NCI-H1694 (cell line): ENCODE measurements at places on chromosomes 6 and 20.

DNA sequence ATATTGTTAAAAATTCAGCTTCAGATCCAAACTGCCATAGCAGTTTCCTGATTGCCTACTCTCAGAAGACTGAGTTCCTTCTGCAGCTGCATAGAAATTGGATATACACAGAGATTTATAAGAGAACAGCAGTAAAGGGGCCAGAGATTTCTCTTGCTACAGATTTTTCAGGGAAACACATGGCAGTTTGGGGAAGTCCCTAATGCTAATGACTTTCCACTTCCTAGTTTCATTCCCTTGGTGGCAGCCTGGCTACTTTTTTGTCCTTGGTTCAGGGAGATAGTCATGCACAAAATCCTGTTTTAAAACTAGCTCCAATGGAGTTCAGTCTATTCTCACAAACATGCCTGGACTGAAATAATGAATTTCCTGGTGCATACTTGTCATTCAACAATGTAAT, 125.3 kb upstream of the PLCB4 start:
- DNase-seq, result no peak

GRCh38 chr20:43667341-43668132, 623 bp downstream of the MYBL2 start:
- DNase-seq, result no peak

DNA sequence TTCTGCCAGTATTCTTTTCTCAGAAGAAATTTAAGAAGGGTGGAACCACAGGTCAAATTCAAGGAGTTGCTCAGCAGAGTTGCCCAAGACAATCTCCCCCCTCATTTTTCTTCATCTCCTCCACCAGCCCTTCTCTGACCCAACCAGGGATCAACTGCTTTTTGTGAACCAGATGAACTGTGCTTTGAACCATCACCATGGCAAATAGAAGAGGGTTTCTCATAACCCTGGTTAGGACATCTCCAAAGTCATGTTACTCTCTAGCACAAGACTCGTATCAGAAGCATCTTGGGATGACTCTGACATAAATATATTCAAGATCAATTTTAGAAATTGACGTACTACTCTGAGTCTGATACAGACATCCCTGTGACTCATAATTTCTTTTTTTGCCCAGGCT, 130.7 kb downstream of the ALDH8A1 start:
- no peak for DNase-seq

- peak; percentile 7 for DNase-seq
Measured at GRCh38 chr20:709991-710779, 34.6 kb upstream of the SCRT2 start.

- DNase-seq, result no peak
Measured at GRCh38 chr20:9228774-9229450, 160.0 kb downstream of the PLCB4 start.

DNA sequence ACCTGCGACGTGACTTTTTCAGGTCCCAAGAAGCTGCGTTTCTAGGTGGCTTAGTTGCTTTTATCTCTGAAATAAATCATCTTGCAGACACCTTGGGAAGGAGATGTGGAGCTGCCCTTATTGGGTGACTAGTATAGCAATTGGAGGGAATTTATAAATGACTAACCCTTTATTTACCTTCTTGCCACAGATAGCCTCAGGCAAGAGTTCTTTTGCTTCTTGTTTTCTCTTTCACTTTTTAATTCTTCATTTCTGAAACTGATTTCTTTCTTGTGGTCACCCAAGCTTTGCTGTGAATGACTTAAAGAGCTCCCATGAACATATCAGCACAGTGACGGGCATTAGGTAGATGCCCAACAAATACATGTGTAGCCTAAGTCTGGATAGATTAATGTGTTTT, 3.0 kb downstream of the ADGRF4 start:
- DNase-seq, result no peak

- DNase-seq, result no peak
Measured at GRCh38 chr6:7203939-7204338, 96.2 kb downstream of the RREB1 start.

DNA sequence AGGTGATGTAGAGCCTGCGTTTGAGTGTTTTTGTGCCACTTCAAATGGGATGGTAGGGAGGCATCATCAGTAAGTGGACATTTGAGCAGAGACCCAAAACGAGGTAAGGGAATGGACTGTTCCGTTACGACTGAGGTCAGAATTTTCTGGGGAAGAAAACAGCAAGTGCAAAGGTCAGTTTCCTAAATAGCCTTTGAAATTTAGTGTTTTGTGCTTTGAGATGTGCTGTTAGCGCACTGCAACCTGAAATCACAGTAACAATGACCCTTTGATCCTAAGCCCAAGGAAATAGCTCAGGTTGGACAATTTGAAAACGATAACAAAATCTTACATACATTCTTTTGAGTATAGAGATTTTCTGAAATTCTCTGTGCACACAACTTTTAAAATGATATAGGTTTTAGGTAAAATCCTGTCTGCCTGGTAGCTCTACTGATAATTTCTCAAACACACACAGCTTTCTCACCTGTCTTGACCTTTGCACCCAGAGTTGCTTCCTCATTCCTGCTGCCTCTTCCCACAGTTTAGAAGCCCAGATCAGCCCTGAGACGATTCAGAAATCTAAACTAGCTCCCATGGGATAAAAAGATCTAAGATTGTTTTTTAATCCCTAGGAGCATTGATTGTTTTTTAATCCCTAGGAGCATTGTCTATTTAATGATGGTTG, 22.1 kb downstream of the DCBLD1 start:
- DNase-seq, result no peak

- DNase-seq, result peak; percentile 8
Measured at GRCh38 chr20:59518881-59519706, 85.2 kb upstream of the PHACTR3 start.

- no peak for DNase-seq
Measured at GRCh38 chr20:21521596-21522480, 8.0 kb upstream of the NKX2-2 start.

DNA sequence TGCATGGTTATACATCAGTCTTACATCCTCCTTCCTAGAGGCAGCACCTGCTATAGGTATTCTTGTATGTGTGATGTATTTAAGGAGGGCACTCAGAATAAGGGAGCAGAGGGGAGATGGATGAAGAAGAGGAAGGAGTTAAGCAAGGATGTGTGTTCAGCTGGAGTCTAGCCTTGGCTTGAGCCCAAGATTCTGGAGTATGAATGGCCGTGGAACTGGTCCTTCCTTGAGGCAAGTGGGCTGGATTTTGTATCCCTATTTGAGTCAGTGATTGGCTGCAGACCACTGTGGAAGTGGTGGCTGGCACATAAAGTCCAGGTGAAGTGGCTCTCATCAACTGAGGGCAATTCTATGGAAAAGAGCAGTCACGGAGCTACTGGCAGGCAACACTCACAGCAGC, 112.0 kb upstream of the RNF24 start:
- DNase-seq, result no peak

- no peak for DNase-seq
Measured at GRCh38 chr6:10659699-10660348, 34.6 kb downstream of the C6orf52 start.

DNA sequence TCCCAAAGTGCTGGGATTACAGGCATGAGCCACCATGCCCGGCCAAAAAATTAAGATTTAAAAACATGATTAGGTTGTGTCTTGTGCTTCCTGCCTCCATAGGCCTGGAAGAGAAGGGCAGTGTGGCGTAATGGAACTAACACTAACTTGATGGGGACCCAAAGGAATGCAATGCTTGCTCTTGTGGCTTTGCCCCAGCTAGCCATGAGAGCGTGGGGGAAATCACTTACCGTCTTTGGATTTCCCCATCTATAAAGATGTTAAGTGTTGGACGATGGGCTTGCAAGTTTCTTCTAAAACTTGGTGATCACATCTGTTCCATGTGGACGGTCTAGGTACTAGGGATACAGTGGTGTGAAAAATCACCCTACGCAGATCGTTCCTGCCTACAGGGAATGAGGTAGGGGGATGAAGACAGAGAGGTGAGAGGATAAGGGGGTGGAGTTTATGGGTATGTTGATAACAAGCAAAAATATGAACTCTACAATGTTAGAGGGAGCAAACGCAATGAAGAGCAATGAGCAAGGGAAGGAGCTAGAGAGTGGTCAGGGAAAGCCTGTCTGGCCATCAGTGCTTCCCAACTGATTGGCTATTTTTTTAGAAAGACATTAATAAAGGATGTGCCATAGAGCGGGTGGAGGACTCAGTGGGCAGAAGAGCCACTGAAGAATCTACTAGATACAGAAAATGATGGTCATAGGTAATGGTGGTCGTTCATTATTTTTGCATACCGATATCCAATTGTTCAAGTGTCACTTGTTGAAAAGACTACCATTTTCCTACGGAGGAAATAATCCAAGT, 165.2 kb downstream of the BCAS1 start:
- DNase-seq, result no peak

DNA sequence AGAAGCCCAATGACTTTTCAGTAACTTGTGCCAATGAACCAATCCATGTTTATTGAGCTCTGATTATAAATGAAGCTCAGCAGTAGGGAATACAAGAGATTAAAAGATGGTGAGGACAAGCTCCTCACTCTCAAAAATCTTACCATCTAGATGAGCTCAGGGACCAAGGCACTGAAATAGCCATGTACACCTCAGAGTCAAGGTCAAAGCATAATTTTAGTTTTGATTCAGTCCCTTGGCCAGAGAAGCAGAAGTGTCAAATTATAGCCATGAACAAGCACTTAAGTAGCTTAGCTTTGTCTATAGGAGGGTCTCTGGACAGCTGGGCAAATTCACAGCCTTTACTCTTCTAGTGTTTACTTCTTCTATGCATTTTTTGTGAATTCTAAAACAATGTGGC, 131.0 kb upstream of the DTNBP1 start:
- no peak for DNase-seq

GRCh38 chr6:13439644-13440043, 47.8 kb downstream of the GFOD1 start:
- DNase-seq, result no peak

DNA sequence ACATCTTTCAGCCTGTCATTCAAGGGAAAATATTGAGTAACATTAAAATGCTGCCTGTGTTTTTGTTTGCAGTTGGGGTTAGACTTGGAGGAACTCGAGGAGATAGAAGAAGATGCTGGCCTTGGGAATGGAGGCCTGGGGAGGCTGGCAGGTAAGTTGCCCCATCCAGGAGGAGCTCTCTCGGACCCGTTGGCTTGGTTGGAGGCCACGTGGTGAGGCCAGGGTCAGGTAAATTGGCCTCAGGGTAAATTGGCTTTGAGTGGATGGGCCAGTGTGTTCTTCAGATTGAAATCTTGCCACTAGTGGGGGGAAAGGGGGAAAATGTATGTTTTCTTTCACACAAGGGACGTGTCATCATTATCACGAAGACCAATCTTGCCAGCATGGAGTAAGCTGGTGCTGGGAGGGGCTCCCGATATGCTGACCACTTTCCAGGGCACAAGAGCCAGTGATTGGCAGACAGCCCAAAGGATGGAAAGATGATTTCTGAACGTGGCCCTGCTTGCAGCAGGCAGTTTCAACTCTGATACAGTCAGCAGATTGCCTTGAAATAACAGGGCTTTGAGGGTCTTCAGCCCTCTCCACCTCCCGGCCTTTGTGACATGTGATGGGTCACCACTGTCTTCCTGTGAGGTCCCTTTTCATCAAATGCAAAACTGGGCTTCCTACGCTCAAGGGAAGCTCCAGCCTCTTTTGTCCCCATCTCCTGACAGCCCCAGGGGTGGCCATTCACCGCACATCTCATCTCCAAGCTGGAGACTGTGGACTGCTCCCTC, 21.4 kb downstream of the PYGB start:
- DNase-seq, result no peak

- no peak for DNase-seq
Measured at GRCh38 chr6:119182875-119183274, 104.4 kb upstream of the FAM184A start.

- no peak for DNase-seq
Measured at GRCh38 chr6:127124680-127125079, 6.2 kb downstream of the RSPO3 start.

DNA sequence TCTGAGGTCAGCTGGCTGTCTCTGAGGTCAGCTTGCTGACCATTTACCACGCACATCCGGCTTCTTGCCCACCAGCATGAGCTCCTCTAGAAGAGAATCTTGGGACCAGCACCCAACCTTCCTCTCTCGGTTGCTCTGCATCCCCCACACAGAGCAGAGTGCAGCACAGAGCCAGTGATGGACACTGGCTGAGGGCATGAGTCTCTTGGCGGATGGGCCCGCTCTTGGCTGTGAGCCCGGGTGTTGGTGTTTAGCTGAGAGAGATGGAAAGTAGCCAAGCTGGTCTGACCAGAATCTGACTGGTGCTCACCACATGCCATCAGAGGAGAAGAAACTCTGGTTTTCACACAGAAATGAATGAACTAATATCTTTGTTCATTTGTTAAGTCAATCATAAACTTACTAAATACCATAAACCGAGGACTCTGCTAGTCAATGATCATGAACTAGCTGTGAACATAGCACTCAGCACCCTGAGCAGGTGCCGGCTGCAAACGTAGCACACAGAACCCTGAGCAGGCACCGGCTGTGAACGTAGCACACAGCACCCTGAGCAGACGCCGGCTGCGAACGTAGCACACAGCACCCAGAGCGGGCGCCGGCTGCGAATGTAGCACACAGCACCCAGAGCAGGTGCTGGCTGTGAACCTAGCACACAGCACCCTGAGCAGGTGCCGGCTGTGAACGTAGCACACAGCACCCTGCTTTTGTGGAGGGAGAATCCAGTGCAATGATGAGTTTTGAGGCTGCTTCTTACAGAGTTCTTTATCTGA, 10.4 kb upstream of the THBS2 start:
- no peak for DNase-seq
